ENCODE measurements at places on chromosomes 12 and 14. TPM values are rescaled to one million over a fixed set of nuclear protein-coding genes. Genes with fewer than 3 reads are reported as not detected.

DNA sequence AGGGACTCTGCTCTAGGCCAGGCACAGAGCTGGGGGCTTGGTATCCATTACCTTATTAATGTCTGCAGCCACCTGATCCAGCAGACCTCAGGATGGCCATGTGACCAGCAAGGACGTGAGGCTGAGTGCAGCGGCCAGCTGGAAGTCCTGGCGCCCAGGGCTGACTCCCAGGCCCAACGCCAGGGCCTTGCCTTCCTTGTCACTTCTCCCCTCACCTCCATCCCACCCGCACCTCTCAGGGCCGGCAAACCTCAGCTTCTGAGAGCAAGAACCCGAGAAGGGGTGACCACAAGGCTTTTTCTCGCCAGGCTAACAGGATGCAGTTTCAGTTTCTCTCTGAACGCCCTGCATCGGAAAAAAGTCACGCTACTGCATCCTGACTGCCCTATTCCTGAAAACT is 15.4 kb downstream of the RAB35 start:
- no peak for DNase-seq

DNA sequence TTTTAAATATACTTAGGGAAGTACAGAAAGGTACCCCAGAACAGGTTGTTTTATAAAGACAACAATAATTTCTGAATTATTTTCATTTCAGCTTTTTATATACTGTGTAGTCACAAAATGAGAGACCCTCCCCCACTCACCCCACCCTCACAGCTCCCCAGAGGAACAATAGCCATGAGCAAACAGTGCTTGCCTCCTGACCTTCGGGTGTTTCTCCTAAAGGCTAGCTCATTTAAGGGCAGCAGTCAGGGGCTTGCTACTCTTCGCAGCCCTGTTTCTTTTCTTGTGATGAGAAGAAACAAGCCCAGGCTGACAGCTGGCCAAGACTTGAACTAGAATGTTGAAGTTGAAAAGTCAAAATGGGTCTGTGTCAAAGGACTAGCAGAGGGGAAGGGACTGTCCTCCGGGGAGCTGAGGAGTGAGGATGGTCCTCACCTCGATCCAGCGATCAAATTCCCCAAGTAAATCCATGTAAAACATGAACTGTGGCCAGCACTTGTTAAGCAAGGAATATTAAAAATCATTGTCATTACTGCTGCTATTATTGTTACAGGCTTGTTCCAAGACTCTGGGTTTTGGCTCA is 133.8 kb upstream of the ARHGAP5 start:
- no peak for DNase-seq

The KCNJ8 gene
- total RNA-seq, result 30.5 TPM

DNA sequence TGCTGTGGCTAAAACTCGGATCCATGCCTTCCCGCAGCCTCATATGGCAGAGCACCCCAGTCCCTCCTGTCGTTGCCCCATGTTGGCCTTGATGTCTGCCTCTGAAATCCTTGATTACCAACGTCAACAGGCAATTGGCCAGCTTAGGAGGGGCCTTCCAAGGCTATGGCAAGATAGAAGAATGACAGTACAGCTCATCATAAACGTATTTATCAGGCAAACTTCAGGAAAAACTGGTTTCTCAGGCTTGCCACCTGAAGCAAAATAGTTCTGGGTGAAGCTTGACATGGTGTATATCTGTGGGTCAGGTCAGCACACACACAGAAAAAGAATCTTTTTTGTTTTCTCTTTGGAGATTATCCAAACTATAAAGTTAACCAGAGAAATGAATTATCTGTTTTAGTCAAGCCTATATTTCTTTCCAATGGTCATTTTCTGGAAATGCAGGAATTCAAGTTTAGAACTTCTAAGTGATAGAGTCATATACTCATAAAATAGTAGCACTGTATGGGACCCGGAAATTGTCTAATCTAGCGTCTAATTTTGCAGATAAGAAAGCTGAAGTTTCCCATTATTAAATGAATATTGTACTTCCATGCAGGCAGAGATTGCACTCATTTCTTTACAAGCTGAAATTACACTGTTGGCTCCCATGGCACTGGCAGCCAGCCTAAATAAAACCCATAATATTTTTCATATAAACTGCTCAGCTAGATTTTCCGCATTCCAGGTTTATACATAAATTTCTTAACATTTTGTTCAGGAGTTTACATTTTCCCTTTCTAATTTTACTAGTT is 24.4 kb upstream of the DUSP16 start:
- DNase-seq, result no peak

- no peak for DNase-seq
Measured at GRCh38 chr12:39378341-39378740, 64.6 kb downstream of the KIF21A start.

DNA sequence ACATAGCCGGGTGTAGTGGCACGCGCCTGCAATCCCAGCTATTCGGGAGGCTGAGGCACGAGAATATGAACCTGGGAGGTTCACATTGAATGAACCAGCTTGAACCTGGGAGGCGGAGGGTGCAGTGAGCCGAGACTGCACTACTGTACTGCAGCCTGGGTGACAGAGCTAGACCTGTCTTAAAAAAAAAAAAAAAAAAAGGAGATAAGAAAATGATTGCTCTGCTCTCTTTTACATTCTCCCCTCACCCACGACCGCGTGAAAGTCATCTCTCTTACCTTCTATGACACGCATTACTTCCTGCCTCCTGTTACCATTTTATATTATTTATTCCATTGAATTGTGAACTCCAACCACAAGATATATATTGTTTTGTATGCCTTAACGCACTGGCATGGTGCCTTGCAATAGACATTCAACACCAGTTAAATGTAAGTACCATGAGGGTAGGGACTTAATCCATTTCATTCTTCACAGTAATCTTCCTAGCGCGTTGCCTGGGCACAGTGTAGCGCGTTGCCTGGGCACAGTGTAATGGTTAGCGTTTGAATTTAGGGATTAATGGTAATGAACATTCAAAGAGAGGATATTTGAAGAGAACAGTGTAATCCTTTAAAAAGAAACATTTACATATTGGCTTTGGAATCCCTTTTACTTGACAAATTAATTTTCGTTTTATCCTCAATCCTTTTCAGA is 2.7 kb downstream of the RAP1B start:
- DNase-seq, result no peak

GRCh38 chr14:88049936-88050335 is 45.0 kb downstream of the GPR65 start:
- no peak for DNase-seq

GRCh38 chr12:105444653-105445102 is 114.2 kb downstream of the C12orf75 start:
- no peak for DNase-seq

DNA sequence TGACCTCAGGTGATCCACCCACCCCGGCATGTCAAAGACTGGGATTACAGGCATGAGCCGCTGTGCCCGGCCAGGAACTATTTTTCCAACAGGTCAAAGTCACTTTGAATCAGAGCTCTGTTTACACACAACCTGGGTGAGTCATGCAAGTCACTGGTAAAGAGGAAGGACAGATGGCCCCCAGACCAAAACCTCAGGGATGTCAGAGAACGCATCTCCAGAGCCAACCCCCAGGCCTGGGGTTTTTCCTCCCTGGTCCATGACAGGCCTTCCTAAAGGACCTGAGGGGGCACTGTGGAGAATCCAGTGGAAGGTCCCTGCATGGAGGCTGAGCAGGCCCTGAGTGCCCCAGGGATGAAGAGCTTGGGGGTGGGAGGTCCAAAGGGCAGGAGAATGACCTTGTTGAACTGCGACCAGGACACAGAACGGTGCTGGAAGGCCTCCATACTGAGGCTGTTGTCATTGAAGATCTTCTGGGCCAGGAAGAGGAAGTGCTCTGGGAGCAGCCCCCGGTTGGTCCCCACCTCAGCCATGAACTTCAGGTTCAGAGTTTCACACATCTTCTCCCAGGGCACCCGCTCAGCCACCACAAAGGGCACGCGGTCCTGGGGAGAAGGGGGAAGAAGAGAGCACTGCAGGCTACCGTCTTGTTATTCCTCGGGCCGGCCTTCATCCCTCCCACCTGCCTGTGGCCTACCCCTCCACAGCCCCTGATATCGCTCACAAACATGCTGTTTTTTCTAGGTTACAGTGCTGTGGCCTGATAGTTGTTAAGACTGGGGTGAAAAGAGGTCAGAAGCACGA is 9.1 kb downstream of the STAT6 start:
- no peak for DNase-seq

The SERPINA5 gene
- total RNA-seq, result 0.20 TPM

DNA sequence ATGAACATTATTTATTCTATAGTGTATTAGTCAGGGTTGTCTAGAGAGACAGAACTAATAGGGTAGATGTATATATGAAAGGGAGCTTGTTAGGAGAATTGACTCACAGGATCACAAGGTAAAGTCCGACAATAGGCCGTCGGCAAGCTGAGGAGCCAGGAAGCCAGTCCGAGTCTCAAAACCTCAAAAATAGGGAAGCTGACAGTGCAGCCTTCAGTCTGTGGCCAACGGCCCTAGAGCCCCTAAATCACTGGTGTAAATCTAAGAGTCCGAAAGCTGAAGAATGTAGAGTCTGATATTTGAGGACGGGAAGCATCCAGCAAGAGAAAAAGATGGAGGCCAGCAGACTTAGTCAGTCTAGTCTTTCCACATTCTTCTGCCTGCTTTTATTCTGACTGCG is 912.2 kb downstream of the FLRT2 start:
- DNase-seq, result no peak

- DNase-seq, result no peak
Measured at GRCh38 chr14:45867046-45867894, 614.3 kb upstream of the MIS18BP1 start.

DNA sequence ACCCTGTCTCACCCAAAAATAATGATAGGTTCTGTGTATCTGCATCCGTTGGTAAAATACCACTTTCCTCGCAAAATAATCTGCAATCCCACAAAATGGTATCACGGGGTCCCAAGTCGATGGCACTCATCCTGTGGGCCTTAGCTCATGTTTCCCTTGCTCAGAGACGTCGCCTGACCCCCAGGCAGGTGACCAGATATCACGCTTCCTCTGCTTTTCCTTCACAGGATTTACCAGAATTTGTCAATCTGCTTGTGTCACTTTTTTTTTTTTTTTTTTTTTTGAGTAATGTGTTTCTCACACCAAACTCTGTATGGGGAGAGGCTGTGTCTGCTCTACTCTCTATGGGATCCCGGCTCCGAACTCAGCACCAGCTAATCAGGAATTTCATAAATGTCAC is 162.7 kb downstream of the PRKCH start:
- DNase-seq, result no peak
